ENCODE measurements at places on chromosomes 11 and 22.

DNA sequence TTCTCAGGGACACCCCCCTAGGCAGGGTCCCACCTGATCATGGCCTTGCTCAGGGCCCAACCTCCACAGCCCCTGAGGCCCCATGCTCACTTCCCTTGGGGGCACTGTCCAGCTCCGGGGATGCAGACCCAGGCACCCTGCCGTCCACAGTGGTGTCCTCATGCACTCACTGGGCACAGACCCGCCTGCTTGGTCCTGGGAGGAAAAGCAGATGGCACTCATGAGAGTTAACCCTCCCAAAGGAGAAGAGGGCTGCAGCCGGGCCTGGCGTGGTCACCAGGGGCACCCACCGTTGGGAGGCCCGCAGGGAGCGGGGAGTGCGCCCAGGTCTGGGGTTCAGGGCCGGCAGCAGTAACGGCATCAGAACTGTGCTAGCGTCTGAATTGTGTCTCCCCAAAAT, 1270.9 kb downstream of the BRD1 start:
- no peak for DNase-seq

- DNase-seq, result no peak
Measured at GRCh38 chr11:64893194-64894069, 15.0 kb upstream of the EHD1 start.

DNA sequence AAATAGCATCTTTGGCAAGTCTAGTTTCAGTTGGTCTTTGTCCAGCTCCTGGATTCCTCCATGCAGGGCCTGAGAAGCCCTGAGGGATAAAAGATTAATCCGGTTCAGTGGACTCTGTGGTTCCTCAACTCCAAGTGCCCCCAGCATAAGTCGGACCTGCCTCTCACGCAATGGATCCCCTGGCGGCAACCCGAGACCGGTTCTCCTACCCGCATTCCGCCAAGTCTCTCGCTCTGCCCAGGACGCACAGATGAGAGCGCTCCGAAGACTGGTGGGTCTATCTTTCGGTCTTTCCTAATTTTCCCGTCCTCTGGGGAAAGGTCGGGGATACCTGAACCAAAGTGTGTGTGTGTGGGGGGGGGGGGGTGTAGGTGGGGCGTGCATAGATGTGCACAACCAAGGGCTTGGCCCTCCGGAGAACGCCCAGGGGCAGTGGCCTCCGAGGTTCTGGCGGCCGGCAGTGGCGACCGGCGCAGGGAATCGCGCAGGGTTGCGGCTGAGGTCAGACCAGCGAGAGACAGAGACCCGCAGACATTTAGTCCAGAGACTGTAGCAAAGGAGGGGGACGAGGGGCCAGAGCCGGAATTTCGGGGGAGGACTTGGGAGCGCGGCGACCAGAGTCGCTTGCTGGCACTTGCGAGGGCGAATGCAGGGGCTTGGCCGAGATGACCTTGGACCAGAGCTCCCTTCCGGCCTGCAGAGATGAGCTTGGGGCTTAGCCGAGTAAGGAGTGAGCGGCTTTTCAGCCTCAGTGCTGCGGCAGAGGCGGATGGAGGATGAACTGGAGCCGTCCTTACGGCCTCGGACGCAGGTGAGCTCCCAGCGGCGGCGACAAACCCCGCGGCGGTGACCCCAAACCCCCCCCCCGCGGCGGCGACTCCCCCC, 712 bp upstream of the SLC2A11 start:
- DNase-seq, result peak; percentile 35

DNA sequence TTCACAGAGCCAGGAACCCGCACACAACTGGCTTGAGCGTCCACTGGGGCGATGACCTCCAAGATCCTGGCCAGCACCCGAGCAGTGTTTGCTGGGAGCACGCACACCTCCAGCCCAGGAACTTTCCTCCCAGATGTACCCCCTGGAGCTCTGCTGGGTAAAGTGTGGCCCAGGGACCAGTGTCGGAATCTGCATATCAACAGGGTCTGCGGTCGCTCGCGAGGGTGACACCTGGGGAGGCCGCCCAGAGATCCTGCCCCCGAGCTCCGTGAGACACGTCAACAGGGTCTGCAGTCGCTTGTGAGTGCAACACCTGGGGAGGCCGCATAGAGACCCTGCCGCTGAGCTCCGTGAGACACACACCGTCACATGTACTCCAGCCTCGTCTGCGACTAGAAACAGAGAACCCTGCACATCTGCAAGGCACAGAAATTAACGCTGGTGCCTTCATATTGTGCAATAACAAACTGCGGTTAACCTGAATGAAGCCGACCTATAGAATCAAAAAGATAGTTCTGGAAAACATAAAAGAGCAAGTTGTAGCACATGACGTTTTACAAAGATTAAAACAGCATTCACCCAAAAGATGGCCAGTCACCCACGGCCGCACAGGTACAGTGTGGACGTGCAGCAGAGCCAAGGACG, 172.4 kb downstream of the BRD1 start:
- DNase-seq, result no peak

- DNase-seq, result no peak
Measured at GRCh38 chr11:116535994-116536393, 236.8 kb downstream of the BUD13 start.

DNA sequence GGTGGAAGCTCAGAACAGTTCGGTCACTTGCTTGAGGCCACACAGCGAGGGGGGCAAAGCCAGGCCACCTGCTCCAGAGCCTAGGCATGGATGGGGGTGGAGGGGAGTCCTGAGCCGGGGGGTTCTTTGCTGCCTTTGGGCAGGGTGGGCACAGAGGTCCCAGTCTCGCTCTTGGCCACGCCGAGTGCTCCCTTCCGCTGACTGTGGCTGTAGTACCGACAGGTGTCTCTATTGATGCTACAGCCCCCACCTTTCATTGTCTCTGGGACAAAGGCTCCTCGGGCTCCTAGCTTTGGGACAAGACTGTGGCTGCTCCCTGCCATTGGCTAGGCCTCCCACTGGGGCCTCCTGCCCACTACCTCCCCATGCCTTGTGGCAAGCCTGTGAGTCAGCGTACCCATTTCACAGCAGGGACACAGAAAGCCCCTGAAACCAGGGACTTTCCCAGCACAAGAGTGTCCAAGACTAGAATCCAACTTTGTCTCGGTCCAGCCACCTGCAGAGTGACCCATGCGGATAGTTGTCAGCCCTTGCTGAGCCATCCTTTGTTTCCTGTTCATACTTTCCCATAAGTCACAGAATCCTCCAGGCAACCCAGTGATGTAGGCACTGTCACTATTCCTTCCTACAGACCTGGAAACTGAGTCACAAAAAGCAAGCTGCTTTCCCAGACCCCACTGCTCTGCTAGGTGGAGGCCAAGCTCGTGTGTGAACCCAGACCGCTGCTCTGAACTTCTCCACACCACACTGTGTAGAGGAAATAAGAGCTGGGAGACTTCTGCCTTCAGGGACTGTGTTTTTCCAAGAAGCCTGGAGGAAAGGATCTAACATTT, 17.2 kb downstream of the MYEOV start:
- DNase-seq, result peak; percentile 74

DNA sequence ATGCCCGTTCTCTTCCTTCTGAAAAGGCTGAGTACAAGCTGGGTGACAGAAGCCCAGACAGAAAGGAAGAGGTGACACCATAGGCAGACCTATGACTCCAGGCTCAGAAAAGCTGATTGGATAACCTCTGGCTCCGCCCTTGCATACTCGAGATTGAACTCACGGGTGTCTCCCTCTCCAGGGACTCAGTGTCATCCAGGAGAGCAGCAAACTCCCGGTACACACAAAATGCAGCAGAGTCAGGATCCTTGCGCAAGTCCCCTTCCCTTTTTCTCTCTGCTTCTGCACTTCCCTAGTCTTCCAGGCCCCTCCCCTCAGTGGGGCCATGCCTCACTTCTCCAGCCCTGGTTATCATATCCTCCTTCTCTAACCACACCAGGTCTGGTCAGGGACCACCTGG, 9.8 kb downstream of the SCN4B start:
- peak; percentile 69 for DNase-seq

DNA sequence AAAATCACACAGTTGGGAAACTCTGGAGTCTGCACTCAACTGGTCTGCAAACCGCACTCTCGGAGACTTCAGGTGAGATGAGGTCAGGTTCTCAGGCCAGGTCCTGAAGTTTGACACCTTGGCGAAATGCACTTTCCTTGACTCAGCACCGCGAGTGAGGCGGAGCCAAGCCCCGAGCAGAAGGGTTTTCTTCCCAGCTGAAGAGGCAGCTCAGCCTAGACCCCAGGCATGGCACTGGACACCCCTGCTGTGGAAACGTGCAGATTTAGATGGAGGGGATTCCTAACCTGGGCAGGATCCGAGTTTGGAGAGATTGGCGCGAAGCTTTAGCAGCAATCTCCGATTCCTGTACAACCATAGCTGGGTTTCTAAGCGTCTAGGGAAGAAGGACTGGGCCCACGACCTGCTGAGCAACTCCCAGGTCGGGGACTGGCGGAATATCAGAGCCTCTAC, 835 bp upstream of the MYOD1 start:
- no peak for DNase-seq

- DNase-seq, result no peak
Measured at GRCh38 chr11:36019005-36019596, 75.2 kb downstream of the LDLRAD3 start.

GRCh38 chr11:31810779-31811647, at the start of gene PAX6:
Gene PAX6 (minus strand): TSS chr11:31811322. CDS start chr11:31806411, 4,911 bp downstream.
- peak; percentile 87 for DNase-seq

GRCh38 chr22:30239488-30240405, 6.8 kb downstream of the LIF start:
- DNase-seq, result no peak

DNA sequence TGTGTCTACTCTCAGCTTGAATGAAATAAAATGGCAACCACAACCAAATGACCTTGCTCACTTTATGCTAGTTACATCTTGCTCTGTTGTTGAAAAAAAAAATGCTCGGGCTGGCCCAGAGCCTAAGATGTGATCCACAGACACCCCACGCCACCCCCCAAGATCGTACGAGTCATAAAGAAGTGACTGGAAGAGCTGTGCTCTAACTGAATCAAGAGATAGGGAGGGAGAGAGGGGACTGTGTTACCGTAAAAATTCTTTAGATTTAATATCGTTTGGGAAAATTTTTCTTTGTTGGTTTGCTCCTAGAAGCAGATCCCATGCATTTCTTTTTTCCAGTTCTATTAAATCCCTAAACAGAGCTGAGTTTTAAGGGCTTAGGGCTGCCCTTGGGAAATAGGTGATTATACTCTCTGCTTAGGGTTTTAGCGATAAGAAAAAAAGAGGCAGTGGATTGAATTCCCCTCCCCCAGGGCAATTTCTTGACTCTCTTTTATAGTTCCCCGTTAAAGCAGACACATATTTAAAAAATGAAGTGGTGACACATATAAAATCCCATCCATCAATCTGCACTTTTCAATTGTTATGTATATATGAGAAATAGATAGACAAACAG, 14.5 kb downstream of the MAML2 start:
- no peak for DNase-seq

DNA sequence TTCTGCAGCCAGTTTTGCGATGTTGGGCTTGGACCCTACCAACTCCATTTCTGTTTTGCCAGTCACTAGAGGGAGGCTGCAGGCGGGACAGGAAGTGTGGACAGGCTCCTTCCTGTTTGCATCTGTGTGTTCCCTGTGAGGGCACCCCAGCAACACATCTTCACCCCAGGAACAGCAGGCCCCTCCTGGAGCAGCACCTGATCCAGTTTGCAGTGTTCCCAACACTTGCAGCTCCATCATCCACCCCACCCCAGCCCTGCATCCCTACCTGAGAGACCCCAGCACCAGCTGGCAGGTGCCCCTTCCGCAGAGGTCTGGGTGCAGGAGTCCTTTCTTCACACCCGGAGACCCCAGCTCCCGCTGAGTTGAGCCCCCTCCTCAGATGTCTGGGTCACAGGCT, 7.4 kb upstream of the VSIG10L2 start:
- DNase-seq, result no peak

DNA sequence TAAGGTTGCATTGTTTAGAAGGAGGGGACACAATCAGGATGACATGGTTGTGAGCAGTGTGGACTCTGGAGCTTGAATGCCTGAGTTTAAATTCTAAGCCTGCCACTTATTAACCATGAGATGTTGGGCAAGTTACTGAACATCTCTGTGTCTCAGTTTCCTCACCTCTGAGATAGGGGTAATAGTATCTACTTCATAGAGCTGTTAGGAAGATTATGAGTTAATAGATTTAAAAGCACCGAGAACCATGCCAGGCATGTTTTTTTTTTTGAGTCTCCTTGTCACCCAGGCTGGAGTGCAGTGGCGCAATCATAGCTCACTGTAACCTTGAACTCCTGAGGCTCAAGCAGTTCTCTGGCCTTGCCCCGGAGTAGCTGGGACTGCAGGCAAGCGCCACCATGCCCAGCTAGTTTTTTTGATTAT, 33.3 kb downstream of the ST14 start:
- DNase-seq, result no peak

DNA sequence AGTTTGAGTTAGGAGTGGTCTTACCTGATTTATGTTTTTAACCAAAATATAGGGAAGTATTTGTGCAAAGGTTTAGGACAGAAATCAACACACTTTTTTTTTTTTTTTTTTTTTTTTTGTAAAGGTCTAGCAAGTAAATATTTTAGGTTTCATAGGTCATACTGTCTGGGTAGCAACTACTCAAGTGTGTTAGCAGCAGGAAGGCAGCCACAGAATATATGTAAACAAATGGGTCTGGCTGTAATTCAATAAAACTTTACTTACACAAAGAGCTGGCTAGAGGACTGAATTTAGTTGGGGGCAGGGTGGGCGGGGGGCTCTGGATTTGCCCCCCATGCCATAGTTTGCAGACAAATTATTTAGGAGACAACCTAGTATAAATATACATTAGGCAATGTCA, 510.4 kb downstream of the NELL1 start:
- no peak for DNase-seq

DNA sequence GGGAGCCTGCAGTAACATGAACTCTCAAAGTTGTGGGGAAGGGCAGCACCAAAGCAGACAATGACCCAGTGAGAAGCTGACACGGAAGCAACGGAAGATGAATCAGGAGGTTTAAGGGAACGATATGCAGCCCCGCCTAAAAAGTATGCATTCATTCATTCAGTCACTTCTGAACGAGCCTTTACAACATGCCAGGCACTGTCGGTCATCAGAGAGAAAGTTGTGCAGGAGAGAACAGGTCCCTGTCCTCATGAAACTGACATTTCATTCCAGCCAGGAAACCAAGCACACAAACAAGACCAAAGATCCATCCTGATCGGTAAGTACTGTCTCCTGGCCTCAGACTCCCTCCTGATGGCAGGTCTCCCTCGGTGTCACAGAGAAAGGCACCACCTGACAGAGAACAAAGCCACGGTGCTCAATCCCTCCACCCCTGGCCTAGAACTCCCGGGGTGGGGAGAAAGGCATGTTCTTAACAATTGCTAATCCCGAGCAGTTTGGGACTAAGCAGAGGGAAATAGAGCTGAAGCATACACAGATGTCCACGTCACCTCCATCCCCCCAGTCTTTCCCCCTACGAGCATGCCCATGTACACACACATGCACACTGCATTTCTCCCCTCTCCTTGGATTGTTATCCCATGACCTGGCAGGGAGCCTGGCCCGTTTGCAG, 49.3 kb downstream of the LRFN4 start:
- no peak for DNase-seq

- DNase-seq, result peak; percentile 9
Measured at GRCh38 chr11:113242767-113243397, 71.5 kb upstream of the TTC12 start.

GRCh38 chr11:110207123-110207522, 89.3 kb downstream of the RDX start:
- no peak for DNase-seq
